Spinal cord (tissue), 10 donors: ENCODE measurements at places on chromosomes 7 and 10.
A peak's percentile ranks its signal among the peaks of the same experiment; 100 is the strongest.

- DNase-seq = no peak
Observed at GRCh38 chr10:91033324-91033950, 112.5 kb upstream of the ANKRD1 start.

DNA sequence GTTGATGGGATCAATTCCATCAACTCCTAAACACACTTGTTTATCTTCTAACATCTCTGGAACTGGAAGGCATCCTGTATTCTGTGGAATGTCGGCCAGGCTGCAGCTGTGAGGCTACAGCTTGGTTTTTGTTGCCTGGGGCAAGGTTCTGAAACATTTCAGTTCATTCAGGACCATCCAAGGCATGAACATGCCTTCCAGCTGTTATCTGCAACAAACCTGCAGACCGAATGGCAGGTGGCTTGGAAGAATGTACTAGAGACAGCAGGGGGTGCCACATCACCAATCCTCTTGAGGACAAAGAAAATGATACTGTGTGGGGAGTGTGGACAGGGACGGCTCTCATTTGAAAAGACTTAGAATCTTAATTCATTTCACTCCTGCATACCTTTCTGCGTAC is 12.4 kb downstream of the PAPOLB start:
- DNase-seq = peak; percentile 68

DNA sequence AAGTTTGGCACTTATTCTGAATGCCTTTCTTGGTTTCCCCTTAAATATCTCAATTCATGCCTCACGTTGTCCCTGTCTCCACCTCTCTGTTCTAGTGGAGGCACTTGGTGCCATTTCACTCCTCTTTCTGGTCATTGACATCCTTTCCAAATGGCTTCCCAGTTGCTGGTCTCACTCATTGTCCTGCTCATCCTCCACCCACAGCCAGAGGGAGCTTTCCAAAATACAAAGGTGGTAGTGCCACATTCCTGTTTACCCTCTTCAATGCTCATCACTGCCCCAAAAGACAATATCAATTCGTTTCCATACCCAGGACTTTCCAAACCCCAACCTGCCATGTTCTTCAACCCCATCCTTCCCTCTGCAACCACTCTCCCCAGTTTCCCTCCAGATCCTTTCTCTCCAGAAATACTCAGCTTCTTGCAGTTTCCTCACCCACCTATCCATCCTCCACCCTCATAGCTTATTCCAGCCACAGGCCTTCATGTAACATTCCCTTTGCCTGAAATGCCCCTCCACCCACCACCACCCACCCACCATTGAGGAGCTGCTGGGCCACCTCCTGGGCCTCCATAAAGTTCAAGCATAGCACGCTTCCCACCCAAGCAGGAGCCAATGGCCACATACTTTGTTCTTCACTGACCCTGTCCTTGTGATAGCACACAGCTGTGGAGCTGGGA is 63.1 kb upstream of the ADRB1 start:
- no peak for DNase-seq

DNA sequence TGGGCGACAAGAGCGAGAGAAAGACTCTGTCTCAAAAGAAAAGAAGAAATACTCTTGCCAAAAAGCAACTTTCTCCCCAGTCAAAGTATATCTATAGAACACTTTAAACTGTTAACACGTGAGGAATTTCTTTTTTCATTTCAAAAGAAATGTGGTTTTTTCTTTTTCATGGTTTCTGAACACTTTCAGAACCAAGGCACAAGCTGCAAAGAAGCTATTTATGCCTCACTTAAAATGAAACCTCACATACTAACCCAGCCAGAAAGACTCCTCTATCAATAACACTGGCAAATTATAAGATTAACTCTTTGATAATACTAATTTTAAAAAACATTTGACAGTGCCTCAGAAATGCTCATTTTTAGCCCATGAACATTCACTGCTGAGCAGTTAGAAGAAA is 20.9 kb downstream of the TBX20 start:
- DNase-seq = no peak

- no peak for DNase-seq
Observed at GRCh38 chr10:8677642-8678041, 623.2 kb downstream of the GATA3 start.

- no peak for DNase-seq
Observed at GRCh38 chr10:119374236-119374635, 166.9 kb downstream of the GRK5 start.

GRCh38 chr7:104288137-104288536 is 40.3 kb upstream of the LHFPL3 start:
- DNase-seq = no peak

GRCh38 chr7:94250124-94250523 is 144.6 kb upstream of the COL1A2 start:
- DNase-seq = no peak

DNA sequence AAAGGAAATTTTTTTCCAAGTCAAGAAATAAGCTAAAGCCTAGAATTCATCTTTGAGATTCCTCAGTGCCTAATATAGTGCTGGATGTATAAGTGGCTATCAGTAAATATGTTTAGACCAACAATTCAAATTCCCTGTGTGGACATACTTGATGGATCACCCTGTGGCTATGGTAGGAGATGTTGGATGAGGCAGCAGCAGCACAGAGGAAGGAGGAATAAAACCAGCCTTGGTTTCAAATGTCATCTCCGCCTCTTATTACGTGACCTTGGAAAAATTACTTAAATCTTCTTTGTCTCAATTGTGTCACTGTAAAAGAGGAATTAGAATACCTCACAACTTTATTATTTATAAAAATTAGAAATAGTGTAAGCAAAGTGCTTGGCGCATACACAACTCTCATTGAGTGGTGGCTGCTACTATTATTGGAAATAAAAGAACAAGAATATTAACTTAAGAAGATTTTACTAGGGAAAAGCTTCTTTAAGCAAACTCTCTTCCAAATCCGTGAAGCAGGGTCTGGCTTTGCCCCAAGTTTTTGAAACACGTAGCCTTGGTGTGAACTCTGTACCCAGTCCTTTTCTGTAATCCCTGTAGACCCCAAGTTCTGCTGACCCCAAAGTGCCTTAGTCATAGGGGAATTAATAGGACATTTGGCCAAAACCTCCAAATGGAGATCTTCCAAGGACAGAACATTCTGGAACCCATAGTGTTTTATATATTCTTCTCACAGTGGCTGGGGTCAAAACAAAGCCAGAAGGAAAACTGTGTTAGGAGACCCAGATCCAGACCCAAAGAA is 283.8 kb downstream of the PTEN start:
- DNase-seq = no peak

- DNase-seq = no peak
Observed at GRCh38 chr10:103064956-103065355, 128.1 kb downstream of the NT5C2 start.

- no peak for DNase-seq
Observed at GRCh38 chr7:81211204-81211933, 292.5 kb upstream of the SEMA3C start.

- no peak for DNase-seq
Observed at GRCh38 chr10:97648562-97649404, 8.3 kb downstream of the PI4K2A start.

DNA sequence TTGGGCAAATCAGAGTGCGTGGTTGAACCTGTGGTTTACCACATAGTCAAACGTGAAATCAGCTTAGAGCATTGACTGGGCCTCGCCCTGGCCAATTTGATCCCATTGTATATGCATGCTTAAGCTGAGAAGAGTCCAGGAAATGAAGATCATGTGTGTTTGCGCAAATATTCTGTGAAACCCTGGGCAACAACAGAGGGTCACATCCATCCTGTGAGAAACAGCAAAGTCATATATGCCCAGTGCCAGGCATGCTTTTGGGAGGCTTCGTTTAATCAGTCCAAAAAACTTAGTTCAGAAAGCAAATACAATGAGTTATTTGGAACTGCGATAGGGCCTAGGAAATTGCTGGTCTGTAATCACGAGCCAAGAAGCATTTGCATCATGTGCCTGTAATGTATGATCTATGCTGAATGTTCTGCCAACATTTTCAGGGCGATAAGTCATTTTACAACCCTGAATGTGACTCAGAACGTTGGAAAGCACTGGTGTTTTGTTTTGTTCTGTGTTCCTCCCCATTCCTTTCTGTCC is 412.1 kb upstream of the CELF2 start:
- no peak for DNase-seq

- DNase-seq = no peak
Observed at GRCh38 chr7:21568762-21569161, 25.9 kb downstream of the DNAH11 start.

GRCh38 chr7:134065415-134065814 is 61.7 kb upstream of the LRGUK start:
- no peak for DNase-seq

DNA sequence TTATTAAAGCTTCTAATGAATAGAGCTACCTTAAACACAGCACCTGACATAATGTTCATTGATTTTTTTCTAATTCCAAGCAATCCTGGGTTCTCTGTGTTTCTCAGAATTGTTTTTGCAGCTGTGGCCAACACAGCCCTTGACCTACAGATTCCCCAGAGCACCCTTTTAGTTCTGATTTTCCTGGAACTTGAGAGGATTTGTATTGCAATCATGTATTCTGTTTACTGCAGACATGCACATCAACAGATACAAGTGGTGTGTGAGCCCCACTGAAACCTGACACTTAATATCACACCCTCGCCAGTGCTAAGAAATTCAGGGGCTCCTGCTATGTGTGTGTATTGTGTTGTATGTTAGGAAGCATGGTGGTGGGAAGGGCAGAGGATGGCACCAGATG is 344.2 kb upstream of the POM121L12 start:
- no peak for DNase-seq

DNA sequence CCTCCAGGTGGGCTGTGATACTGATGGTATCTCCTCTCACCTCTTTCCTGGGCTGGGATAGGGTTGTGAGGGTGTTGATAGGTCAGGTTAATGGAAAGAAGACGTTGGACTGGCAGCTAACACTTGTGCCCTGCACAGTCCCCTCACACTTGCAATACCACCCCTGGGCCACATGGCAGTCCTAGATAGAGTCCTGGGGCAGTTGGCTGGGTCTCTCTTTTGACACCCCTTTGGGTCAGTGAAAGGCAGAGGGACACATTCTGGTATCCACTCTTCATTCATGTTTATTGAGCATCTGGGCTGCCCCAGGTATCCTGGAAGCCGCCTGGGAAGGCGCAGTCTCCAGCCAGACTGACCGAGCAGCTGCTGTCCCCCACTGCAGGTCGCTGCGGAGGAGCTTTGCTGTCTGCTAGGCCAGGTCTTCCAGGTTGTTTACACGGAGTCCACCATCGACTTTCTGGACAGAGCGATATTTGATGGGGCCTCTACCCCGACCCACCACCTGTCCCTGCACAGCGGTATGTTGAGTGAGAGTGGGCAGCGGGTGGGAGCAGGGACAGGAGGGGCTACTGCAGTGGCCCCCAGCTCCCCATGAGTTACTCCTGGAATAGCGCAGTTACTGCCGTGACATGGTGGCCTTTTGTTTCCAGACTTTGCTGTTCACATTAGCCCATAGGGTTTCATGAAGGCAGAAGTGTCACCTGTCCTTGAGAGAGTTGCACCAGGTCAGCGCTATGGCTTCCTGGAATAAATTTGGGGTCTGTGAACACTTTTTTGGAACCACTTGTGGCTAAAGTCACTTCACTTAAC is 19.1 kb downstream of the NACAD start:
- no peak for DNase-seq

DNA sequence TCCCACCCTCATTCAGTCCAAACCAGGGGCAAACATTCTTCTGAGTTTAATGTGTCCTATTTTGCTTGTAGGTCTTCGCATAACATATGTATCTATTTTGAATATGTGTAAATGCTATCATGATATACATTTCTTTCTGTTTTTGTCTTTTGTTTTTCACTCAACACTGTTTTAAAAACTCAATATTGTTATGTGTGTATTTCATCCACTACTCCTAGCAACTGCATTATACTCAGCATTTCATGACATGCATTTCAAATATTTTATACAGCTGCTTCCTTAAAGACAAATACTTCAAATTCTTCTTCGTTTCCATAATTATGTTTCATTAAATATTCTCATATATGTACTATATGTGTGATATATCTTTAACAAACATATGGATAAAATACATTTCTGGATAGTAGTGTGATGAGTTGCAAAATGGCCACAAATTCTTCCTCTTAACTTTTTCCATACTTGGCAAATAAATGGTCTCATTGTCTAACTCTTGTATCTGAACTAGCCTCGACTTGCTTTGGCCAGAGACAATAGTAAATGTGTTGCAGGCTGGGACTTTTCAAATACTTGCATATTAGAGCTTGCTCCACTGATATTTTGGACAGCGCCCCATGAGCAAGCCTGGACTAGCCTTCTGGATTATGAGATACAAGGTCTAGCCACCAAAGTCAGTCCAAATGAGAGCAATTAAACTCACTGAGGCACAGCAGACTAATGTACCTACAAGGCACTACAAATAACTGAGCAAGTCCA is 539.7 kb upstream of the KCND2 start:
- DNase-seq = no peak

DNA sequence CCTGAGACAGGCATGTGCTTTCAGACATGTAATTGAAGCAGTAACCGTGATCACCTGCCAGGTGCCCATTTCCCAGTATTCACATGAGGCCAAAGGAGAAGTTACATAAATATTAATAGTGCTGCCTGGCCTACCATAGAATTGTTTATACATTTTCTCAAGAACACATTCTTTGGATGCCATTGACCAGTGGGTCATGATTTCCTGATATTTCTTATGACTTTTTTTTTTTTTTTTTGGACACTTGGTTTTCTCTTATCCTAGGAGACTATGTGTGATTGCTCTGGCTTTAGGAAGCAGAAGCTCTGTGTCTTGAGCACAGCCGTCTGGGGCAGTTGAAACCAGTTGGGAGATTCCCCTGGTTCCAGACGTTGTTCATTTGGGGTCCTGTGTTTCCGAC is 143.9 kb upstream of the NPS start:
- DNase-seq = no peak

GRCh38 chr10:125112697-125113494 is 47.5 kb downstream of the CTBP2 start:
- no peak for DNase-seq

GRCh38 chr10:6802759-6803426 is 222.8 kb upstream of the PRKCQ start:
- DNase-seq = no peak

GRCh38 chr10:75189266-75190096 is 21.1 kb upstream of the VDAC2 start:
- DNase-seq = no peak

- DNase-seq = no peak
Observed at GRCh38 chr7:138903186-138903820, 77.9 kb downstream of the KIAA1549 start.
